ENCODE measurements at places on chromosomes 11 and 22.

DNA sequence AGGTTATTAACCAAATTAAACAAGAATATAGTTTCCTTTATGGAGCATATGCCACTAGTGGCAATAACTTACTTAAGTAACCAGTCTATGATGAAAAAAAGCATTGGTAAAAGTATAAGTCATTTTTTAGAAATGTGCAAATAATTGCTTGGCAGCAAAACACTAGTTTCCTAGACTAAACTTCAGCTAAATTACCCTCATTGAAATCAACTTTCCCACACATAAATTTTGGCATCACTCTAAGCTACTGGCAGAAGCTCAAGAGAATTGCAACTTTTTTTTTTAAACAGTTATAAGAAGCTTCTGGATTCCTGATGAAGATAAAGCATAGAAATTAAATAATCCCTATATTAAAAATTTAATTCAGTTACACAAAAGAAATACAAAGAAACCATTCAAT lies 12.5 kb downstream of the CCDC34 start:
- DNase-seq: no peak

- peak; percentile 58 for DNase-seq
Observed at GRCh38 chr11:9573775-9574621, 528 bp downstream of the WEE1 start.

- DNase-seq: no peak
Observed at GRCh38 chr11:80843266-80843974, 1402.6 kb upstream of the TENM4 start.

DNA sequence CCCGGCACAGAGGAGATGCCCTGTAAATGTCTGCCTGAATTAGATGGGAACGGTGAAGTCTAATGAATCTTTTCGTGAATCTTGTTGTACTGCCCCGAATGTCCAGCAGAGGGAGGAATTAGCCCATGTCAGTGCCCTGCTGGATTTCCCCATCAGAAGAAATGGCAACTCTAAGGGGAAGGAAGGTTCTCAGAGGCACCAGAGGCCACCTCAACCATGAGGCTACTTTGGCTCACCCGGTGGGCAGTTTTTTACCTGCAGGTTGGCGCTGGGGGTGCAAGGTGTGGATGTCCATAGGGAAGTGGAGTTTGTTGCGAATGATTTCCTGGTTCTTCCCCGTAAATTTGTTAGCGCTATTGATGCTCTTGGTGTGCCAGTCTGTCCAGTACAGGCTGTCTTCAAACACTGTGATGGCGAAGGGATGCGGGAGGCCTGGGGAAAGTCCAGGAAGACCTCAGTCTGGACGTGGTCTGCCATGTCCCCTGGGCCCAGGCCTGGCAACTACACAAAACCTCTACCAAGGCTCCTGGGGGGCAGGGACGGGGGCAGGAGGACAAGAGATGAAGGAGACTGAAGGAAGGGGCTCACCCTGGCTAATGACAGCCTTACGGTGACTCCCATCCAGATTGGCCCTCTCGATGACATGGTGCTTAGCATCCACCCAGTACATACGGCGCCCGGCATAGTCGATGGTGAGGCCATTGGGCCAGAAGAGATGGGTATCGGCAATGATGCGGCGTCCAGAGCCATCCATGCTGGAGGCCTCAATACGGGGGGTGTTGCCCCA lies 28.5 kb downstream of the LRP4 start:
- DNase-seq: peak; percentile 83

GRCh38 chr11:3605771-3606203 lies 36.0 kb downstream of the ART5 start:
- no peak for DNase-seq

DNA sequence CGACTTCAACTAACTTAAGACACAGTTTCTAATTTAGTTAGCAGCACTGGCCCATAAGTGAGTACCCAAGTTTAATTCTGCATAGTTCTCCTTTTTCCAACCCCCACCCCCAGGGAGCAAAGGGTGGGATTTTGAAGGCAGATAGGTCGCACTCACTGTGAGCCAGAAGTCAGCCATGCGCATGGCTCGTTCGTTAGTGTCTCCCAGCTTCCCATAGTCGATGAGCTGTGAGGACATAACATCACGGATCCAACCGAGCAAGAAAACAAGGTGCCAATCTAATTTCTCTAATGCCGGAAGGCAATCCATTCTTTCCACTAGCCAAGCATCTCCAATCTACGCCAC lies 577 bp downstream of the MRPL17 start:
- DNase-seq: no peak

GRCh38 chr11:62678433-62678769 lies 472 bp downstream of the UBXN1 start:
- DNase-seq: no peak

GRCh38 chr22:32717337-32718240 lies 83.9 kb upstream of the TIMP3 start:
- no peak for DNase-seq

- DNase-seq: no peak
Observed at GRCh38 chr22:43441216-43441615, 29.4 kb downstream of the MPPED1 start.

DNA sequence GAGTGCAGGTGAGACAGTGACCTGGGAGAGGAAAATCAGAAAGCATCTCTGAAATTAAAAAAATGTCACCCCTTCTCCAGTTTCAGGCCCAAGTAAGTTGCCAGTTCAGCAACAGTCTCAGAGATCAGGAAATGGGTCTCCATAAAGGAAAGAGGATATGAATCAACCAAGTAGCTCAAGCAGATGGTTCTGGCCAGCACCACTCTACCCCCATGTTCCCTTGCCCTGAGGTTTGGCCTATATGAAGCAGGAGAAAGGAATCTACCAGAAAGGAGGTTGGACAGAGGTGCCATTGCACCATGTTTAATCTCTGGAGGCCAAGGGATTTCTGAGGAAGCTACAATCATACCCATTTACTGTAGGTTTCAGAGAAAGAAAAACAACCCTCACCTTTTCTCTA lies 7.7 kb downstream of the FZD4 start:
- no peak for DNase-seq

DNA sequence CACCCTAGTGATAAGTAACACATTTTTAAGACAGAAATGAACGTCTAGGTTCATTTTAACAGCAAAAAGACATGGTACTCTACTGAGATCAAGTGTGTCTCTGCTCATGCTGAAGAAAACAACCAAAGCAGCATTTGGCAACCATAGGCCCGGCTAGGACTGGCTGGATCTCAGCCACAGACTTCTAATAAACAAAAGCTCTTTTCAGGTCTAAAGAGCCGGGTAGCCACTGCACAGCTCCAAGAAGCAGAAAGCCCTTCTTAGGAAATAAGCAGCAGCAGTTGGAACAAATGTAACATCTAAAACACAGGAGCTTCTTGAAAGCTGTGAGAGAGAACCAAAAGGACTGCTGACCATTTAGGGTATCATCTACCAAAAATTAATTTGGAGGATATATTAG lies 37.6 kb downstream of the PITPNB start:
- DNase-seq: no peak

GRCh38 chr11:86671531-86672006 lies 847 bp downstream of the ME3 start:
- peak; percentile 51 for DNase-seq

DNA sequence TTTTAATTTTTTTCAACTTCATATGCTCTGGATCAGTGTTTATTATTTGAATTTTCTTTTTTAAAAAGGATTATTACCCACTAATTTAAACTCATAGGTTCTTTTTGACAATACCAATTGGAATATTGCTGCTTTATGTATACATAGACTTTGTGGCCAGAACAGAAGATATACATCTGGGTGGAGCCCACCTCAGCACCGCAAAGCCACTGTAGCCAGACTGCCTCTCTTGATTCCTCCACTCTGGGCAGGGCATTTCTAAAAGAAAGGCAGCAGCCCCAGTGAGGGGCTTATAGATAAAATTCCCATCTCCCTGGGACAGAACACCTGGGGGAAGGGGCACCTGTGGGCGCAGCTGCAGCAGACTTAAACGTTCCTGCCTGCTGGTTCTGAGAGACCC lies 10.6 kb upstream of the C11orf58 start:
- DNase-seq: no peak

DNA sequence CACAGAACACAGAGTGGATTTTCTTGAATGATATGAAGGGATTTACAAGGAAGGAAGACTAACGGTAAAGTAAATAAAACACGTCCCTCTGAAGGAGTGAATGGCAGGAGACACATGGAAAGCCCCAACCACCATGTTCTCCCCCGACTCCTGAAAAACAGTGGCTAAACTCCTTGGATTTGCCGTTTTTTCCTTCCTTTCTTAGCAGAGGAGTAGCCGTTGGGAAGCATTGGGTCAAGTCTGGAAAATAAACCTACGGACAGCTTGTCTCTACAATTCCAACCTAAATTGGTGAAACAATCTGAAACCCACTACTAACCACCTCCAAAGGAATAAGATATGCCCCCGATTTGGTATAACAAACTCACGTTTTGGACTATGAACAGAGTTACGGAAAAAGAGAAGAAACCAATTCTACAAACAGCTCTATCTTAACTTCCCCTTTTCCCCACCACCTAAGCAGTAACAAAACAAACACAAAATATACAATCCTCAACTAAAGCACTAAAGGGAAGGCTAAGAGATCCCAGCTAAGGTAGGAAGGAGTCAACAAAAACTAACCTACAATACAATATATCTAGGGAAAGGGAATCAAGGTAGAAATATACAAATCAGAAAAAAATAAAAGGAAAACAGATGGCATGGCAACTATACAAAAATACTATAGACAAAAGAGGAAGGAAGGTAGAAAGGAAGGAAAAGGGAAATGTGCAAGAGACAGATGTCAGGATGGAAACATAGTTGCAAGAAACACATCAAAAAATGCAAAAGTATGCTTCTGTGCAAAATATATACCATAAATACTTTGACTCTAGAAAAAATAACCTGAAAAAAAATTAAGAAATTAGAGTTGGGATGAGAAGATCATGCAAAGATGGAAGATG lies 43.8 kb upstream of the LYVE1 start:
- no peak for DNase-seq

Data from nephron progenitor cell (in vitro differentiated cells).